ENCODE measurements at places on chromosomes 16 and 17.

GRCh38 chr16:52456368-52456767, 90.6 kb downstream of the TOX3 start:
- DNase-seq, result no peak

DNA sequence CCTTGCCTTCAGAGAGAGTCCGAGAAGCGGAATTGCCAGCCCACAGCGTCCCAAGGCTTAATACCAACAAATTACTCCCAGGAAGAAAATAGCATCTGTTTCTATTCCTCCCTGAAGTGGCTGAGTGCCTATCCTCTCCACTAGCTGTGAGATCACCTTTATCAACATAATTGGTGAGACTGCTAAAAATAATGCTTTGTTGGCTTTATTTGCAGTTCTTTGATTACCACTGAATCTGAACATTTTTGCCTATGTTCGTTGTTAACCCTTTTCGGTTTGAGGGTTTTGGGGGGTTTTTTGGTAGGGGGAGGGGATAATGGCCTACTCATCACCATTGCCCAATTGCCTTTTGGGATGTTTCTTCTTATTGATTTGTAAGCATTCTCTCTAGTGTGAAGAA, 31.0 kb downstream of the MMP15 start:
- DNase-seq, result no peak

- no peak for DNase-seq
Observed at GRCh38 chr17:8916466-8916865, 49.0 kb upstream of the PIK3R6 start.

DNA sequence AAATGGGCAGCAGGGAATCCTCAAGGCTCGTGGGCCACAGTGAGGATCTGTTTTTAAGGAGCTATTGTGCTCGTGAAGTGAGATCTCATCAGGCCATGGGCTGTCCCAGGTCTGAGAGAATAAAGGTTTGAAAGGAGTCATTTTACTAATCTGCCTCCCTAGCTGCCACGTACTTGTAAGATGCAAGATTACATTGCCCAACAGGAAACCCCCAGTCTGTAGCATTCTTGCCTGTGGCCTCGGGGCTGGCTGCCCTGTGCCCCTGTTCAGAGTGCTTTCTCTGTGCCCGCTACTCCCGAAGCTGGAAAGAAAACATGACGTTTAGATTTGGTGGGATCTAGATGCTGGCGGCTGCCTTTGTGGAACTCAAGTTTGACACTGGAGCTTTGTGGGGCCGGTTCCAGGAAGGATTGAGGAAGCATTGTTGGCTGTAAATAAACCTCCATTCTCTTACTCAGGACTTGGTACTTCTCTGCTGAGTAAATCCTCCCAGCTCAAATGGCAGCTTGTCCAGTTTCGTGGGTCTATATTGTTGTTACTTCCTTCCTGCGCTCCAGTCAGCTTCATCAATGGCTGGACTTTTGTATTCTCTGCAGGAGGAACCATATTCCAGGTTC, 21.2 kb downstream of the SAP30BP start:
- no peak for DNase-seq

GRCh38 chr17:28749516-28750177, 5.8 kb downstream of the TRAF4 start:
- DNase-seq, result no peak

- no peak for DNase-seq
Observed at GRCh38 chr16:84874983-84875382, 55.2 kb downstream of the CRISPLD2 start.

- no peak for DNase-seq
Observed at GRCh38 chr16:12906765-12907516, 5.5 kb downstream of the SHISA9 start.

- no peak for DNase-seq
Observed at GRCh38 chr16:75733305-75734211, 7.3 kb upstream of the CPHXL start.

GRCh38 chr17:59641799-59642484, 22.2 kb downstream of the CLTC start:
- no peak for DNase-seq

DNA sequence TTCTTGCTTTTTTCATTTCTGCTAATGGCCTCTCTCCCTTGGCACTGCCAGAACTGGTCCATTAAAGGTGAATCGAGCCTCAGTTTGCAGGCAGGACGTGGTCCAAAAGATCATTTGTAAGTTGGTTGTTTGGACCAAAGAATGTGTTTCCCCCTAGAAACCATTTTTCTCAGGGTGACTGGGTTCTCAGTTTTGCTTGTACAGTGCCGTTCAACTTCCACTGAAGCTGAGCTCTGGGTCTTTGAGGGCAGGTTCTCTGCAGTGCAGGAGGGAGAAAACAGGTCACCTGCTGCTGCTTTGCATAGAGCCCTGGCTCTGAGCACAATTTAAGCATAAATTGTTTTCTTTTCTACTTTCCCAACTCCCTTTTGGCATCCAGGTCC, 9.0 kb upstream of the AMZ2 start:
- no peak for DNase-seq

- no peak for DNase-seq
Observed at GRCh38 chr17:79988185-79988971, 47.3 kb downstream of the TBC1D16 start.

DNA sequence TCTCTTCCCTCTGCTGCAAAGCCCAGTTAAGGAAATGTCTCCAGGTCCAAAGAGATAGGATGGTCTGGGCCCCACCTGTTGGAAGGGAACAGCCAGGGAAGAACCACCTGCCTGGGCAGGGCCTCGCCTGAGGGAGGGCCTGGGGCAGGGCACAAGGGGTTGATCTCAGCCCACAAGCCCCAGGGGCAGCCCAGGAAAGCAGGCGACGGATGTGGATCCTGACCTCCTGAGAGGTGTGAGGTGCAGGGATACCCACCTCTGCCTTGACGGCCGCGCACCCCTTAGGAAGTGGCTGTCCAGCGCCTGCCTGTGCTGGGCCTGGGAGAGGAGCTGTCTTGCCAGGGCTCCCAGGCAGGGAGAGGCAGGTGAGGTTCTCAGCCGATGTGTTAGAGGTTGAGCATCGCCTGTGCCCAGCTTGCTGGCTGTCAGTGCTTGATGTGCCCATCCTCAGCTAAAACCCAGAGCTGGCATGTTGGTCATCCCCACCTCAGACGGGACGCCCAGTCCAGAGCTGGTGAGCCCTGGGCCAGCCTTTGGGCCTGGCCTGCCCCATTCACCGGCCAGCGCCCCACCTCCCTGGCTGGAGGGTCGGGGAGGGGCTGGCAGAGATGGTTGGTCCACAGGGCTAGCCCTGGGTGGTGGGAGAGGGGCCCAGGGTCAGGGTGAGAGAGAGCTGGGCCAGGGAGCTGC, 434 bp downstream of the CEMP1 start:
- DNase-seq, result no peak

DNA sequence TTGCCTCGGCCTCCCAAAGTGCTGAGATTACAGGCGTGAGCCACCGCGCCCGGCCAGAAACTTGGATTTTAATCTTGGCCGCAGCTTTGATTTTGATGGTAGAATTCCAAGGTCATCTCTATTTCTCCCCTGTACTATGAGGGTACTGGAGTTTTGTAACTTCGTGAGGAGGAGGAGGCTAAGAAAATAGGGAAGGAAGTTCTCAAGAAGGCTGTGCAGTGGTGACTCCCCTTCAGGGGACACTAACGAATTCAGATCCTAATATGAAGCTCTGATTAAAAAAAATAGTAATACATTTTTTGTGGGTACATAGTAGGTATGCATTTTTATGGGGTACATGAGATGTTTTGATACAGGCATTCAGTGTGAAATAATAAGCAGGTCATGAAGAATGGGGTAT, 55.9 kb downstream of the LDHD start:
- DNase-seq, result no peak
